ENCODE measurements at places on chromosomes 7 and 10. TPM values are rescaled to one million over a fixed set of nuclear protein-coding genes. Genes with fewer than 3 reads are reported as not detected.

- no peak for DNase-seq
Observed at GRCh38 chr7:105910172-105910571, 33.8 kb upstream of the ATXN7L1 start.

GRCh38 chr10:30051220-30051619 is 8.2 kb downstream of the JCAD start:
- no peak for DNase-seq

DNA sequence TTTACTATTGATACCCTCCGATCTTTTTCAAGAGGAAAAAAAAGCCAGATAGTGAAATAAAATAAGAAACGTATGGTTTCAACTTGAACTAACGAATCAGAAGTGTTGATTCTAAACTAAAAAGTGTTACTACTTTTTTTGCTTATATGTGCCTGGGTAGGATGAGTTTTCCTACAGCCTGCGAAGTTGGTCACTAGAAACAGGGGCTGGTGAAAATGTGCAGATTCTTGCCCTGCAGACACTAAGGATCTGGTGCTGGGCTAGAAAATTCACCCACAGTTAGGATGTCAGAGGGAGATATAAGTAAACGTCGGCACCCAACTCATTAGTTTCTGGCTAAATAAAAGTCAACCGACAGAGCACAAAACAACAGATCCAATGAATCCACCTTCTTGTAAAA is 298.7 kb upstream of the NFE2L3 start:
- DNase-seq = no peak

DNA sequence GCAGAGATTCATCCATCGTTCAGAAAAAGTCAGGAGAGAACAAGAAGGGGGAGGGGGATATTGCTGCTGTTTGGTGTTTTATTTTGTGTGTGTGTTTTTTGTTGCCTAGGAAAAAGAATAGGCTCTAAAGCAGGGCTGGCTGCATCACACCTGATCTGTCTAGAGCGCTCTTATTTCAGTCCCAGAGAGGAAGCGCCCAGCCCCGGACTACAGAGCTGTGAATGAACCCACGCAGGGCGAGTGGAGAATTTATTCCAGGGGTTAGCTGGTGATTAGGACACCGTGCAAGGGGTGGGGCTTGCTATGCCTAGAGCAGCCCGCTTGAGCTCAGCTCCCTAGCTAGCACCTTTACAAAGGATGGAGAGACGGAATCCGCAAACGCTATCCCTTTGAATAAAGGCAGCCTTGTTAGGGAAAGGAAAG is 621 bp upstream of the FAM13C start:
- DNase-seq = peak; percentile 80

DNA sequence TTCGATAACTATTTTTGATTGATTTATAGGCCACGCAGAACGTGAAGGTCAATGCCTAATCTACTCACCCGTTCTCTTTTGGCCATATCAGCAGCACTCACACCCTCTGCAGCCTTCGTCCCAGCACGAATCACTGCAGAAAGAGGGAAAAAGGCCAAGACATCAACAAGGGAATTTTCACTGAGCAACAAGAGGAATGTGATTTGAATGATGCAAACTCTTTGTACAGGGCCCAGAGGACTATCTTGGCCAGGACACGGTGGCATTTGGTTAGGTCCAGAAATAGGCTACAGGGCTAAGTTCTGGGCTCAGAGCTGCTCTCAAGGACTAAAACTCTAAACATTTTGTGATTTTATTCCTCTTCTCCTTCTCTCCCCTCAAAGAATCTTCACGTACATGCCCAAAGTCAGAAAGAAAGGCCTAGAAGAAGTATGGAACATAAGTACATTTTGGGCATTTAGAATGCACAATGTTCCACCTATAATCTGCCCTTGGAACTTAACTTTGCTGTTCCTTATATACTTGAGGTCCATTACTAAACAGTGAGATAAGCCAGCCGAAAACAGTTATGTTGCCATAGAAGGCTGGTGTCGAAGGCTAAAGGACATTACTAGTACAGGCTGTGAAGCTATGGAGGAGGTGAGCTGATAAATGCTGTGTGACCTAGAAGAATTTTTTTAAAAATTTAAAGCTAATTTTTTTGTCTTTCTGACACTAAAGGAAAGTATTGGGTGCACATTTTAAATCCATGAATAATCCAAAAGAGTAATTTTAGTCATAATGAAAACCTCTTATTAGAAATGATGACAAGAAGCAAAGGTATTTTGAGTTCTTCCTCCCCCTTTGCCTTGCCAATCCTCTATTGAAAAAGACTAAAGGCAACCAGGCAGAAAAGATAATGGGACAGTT is 20.0 kb downstream of the RBM28 start:
- DNase-seq = no peak

GRCh38 chr10:48512861-48513260 is 92.0 kb downstream of the ARHGAP22 start:
- DNase-seq = no peak

GRCh38 chr10:131461093-131461492 is 149.6 kb upstream of the TCERG1L start:
- no peak for DNase-seq

DNA sequence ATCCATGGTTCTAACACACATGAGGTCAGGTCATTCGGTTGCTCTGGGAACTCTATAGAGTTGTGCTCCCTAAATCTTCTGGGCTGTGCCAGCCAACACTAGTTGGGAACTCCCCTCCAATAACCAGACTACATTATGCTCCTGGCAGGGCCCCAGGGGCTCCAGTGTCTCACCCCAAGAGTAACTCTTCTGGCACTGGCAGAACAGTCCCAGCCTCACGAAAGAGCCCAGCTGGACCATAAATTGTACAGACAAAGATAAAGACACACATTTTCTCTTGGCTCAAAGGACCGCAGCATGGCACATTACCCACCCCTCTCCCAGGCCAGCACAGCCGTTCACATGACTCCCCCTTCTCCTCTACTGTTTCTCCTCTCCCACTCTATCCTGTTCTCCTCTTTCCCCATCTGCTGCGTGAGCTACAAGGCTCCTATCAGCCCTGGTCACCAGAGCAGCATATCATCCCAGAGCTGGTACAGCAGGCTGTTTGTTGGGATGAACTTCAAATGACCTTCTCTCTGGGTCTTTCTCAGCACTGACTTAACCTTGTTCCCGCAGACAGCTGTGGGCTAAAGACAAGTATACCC is 230.6 kb downstream of the PLXNA4 start:
- no peak for DNase-seq

DNA sequence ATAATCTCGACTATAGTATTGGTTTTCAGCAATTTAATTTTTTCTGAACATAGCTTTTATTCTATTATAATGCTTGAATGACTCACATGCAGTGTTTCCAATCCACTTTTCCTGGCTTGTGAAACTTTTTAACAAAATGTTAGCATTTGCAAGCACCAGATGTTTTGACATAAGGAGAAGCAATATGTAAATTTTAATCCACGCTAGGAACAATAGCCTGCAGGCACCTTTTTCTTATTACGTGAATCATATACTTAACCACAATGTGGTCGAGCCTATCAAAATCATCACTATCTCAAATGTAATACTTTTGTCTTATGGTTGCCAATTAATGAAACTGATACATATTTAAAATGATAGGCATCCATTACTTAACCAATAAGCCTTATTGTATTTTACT is 97.1 kb downstream of the TFEC start:
- DNase-seq = no peak

DNA sequence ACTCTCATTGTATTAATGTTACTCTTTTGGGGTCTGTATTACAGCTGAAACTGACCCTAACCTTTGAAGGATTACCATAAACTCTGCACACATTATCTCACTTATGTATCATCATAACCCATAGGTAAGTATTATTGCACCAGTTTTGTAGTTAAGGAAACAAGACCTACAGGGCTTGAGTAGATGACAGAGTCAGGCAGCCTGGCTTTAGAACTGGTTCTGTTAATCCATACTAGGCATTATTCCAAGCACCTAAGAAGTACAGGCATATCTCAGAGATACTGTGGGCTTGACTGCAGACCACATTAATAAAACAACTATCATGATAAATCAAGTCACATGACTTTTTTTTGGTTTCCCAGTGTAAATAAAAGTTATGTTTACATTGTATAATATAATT is 17.1 kb upstream of the AKR1B1 start:
- DNase-seq = no peak

DNA sequence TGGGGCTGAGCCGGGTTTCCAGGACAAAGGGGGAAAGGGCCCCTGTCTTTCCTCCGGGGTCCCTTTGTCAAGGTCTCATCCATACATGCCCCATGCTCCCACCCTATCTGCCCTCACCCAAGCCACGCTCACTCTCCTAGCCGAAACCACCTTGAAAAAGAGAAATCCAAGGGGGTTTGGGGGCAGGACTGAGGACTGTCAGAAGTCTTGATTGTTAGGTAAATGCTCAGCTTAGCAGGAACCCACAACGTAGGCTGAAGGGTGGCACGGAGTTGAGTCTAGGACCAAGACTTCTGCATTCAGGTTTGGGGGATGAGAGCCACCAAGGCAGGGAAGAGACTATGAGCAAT is 719 bp upstream of the PGAM2 start:
- no peak for DNase-seq

- no peak for DNase-seq
Observed at GRCh38 chr7:19413443-19413965, 268.3 kb upstream of the FERD3L start.

GRCh38 chr7:73730485-73730884 is 8.1 kb downstream of the ABHD11 start:
- DNase-seq = no peak

DNA sequence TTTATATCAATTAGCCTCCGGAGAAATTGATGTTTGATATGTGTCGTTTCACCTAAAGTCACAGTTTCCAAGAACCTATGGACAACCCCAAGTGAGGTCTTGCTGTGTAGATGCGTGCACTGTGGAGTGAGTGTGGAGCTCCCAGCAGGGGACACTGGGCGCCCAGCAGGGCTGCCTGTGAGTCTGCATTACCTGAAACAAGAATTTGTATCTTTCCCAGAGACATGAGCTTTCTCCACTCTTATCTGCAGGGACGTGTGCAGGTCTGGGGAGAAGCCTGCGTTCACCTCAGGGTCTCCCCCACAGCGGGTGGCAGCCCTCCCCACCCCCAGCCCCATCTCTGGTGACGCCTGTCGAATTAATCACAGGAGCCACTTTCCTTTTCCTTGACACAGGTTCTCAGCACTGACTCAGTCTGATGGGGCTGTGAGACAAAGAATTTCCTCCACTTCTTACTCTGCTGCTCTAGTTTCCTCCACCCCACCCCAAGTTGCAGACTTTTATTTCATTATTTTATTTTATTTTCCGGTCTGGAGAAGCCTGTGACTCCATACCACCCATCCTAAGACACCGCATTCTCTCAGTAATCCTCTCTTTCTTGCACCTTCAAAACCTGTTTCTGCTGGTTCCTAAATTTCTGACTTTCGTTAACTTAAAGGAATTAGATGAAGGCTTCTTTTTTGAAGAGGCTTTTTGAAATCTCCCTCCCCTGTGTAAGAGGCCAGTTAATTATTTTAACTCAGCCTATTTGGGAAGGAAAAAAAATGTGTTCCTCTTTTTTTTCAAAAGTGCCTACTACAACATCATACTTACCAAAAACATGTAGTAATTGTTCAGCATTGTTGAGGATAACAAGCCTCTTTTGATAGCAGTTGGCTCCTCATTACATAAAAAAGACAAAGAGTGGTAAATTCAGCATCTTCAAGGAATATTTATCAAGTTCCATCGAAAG is 17.0 kb upstream of the INSIG1 start:
- no peak for DNase-seq

- DNase-seq = no peak
Observed at GRCh38 chr10:119518176-119518575, 24.3 kb downstream of the RGS10 start.

GRCh38 chr7:138898802-138899201 is 82.4 kb downstream of the KIAA1549 start:
- DNase-seq = no peak

GRCh38 chr7:87148332-87148955 is 3.8 kb upstream of the DMTF1 start:
- DNase-seq = no peak

- DNase-seq = no peak
Observed at GRCh38 chr7:142616121-142616643, 133.1 kb upstream of the PRSS1 start.

GRCh38 chr7:18337048-18337809 is 158.3 kb upstream of the HDAC9 start:
- DNase-seq = peak; percentile 18

- DNase-seq = no peak
Observed at GRCh38 chr7:101828301-101829020, 11.0 kb downstream of the CUX1 start.

GRCh38 chr7:98312201-98312600 is 30.7 kb downstream of the BRI3 start:
- no peak for DNase-seq

- DNase-seq = no peak
Observed at GRCh38 chr10:86224354-86225102, 142.1 kb downstream of the GRID1 start.

DNA sequence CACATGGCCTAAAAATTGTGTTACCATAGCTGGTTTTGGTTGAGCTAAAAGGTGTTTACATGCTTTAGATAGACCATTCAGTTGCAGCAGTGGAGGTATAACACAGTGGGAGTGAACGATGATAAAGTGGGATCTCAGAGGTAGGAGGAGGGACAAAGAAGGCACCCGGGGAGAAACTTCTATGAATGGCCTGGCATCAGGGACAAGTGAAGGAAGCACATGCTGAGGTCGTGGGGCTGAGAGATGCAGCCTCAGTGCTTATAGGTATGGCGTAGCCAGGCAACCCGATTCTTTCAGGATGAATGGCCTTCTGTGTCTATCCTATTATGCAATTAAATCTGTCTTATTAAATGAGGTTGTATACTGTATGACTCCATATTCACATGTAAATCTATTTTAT is 3.9 kb upstream of the CDK6 start:
- DNase-seq = no peak

DNA sequence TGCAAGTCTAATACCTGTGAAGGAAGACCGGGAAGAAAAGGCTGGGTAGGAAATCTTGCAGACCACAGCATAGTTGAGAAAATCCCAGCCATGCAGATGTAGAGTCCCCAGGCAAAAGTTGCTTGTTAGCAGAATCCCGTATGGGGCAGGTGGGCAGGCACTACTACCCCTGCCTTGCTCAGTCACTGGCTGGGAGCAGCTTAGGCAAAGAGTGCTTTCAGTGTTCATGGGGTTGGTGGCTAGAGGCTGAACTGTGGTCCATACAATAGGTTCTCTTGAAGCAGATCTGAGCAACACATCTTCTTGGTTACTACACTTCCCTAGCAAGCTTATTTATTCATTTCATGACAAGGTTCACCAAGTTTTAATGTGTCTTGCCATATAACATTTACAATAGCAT is 92.6 kb downstream of the AHCYL2 start:
- DNase-seq = no peak

PDE6C gene
- not detected for total RNA-seq

OR6B1 gene
- total RNA-seq = not detected

WASHC2A gene
- total RNA-seq = 87.8 TPM

MLXIPL gene
- 14.0 TPM for total RNA-seq

PRKG1 gene
- total RNA-seq = 34.7 TPM

GPR146 gene
- total RNA-seq = 9.0 TPM

EN2 gene
- total RNA-seq = 0.15 TPM

AKR1C2 gene
- total RNA-seq = 138 TPM

PNLIPRP3 gene
- not detected for total RNA-seq

AKR1C4 gene
- total RNA-seq = not detected

STEAP4 gene
- total RNA-seq = 53.3 TPM

MALRD1 gene
- 2.2 TPM for total RNA-seq

Measured in left cardiac atrium (tissue), 4 donors.